Stimulated activated CD4-positive, alpha-beta T cell treated with anti-CD3 and anti-CD28 coated beads, Interleukin-12 subunit alpha, Interleukin-12 subunit beta, amount 100 ng/mL, for 24 hours (primary cell): ENCODE measurements at places on chromosomes 11 and 22.
A peak's percentile ranks its signal among the peaks of the same experiment; 100 is the strongest.

DNA sequence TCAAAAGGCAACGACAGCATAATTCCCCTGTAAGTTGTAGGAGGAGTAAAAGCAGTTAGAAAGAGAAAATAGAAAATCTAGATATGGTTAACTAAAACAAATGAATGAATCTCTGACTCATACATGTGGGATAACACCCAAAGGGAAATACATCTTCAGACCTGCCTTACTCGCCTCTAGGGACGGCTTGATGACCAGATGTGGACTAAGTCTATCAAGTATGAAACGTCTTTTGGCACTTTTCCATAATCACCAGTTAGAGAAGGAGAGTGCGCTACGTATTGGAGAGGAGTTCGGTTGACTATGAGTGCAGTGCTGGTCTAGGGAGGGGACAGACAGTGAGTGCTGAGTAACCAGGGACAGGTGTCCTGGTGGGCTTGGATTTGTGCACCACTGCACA lies 459.9 kb downstream of the OPCML start:
- no peak for DNase-seq

DNA sequence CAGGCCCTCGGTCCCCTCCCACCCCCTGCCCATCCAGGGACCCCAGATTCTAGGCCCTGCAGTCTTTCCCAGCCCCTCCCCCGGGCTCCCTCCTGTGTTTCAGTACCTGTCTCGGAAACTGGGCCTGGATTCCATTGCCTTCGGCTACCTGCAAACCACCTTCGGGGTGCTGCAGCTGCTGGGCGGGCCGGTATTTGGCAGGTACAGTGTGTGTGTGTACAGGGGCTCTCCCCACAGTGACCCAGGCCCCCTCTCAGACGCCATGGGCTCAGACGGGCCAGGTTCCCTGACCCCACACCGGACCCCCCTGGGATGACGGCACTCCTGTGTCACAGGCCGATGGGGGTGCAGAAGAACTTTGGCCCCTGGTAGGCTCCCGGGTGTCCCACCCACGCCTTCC lies 21.1 kb downstream of the PHLDA2 start:
- no peak for DNase-seq

DNA sequence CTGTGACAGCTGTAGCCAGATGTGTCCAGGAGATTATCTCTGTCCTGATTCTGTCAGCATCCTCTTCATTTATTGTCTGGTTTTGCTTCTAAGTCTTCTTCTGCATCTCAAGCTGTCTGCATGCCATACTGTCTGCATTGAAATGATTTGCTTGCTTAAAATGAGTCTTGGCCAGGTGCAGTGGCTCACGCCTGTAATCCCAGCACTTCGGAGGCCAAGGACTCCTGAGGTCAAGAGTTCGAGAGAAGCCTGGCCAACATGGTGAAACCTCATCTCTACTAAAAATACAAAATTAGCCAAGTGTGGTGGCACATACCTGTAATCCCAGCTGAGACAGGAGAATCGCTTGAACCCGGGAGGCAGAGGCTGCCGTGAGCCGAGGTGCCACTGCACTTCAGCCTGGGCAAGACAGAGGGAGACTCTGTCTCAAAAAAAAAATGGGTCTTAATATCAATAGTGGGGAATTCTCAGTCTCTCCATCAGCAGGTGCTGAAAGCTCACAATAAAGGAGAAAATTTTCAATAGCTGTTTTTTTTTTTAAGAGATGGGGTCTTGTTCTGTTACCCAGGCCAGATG lies 39.2 kb upstream of the AMPD3 start:
- DNase-seq = no peak

GRCh38 chr11:17724020-17724908 lies 4.9 kb downstream of the MYOD1 start:
- no peak for DNase-seq

GRCh38 chr11:14359501-14360031 lies 583 bp upstream of the RRAS2 start:
- DNase-seq = no peak

- peak; percentile 48 for DNase-seq
Observed at GRCh38 chr11:33722590-33723234, 13.5 kb downstream of the CD59 start.

DNA sequence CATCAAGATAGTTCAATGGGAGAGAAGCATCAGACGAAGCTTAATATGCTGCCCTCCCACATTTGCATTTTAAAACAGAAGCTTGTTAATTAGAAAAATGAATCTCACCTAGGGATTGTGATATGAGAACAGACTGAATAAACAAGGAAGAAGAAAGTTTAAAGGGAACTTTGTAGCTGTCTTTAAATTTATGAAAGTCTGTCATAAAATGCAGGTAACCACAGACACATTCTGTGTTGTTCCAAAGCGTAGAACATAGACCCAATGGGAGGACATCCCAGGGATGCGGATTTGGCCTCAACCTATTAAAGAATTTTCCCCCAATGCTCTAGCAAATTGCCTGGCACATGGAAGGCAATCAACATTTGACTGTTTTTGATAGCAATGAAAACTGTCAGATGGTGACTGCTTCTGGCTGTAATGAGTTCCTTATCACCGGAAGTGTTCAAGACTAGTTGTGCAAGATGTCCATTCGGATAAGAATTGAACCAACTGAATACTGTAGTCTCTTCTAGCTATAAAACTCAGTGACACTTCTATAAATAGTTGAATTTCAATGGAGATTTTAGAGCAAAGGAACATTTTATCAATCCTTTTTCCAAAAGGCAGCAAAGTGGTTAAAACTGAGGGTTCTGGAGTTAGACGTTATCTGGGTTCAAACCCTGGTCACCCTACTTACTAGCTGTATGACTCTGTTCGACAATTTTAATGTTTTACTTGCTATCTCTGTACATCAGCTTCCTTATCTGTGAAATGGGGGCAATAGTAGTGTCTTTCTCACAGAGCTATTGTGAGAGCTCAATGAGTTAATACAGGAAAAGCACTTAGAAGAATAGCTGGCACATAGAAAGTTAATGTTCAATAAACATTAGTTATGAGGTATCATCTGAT lies 64.9 kb downstream of the LIF start:
- no peak for DNase-seq

DNA sequence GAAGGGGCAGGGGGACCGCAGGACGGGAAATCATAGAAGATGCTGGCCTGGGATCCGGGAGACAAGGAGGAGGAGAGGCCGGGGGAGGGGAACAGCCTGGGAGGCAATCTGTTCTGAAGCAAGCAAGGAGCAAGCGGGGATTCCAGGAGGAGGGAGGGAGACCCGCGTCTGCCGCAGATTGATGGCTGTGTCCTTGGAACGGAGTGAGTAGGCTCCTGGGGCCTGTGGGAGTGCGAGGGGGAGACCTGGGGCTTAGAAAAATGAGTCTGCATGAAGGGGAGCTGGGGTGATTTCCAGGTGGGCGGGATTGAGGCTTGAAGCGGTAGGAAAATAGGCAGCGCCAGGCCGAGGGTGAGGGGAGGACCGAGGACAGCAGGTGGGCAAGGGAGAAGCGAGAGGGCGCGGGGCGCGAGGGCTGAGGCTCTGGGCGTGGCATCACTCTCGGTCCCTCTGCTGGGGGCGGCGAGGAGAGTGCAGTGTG lies 1.6 kb upstream of the LRRC55 start:
- no peak for DNase-seq

- no peak for DNase-seq
Observed at GRCh38 chr11:849951-850774, 7.5 kb downstream of the TSPAN4 start.

- DNase-seq = no peak
Observed at GRCh38 chr11:74338963-74339362, 27.5 kb upstream of the P4HA3 start.

GRCh38 chr11:1652771-1653540 lies 23.4 kb downstream of the KRTAP5-5 start:
- DNase-seq = peak; percentile 71

- peak; percentile 54 for DNase-seq
Observed at GRCh38 chr11:72812967-72813739, 1.1 kb upstream of the ATG16L2 start.

DNA sequence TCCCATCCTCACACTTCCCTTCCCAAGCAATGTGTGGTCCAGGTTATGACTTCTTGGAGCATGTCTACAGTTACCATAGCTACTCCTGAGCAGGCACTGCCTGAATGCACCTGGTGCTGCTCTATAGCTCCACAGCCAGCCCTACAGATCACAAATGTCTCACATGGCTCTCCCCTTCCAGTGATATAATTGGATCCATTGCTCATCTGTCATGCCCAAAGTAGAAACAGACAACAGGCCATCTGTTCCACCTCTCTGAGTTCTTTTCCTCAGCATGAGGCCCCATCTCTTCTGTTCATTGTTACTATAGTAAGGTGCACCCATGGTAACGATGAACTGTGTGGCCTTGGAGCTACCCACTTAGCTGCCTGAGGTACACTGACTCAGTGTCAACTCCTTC lies 320.3 kb upstream of the ZC3H12C start:
- DNase-seq = no peak

DNA sequence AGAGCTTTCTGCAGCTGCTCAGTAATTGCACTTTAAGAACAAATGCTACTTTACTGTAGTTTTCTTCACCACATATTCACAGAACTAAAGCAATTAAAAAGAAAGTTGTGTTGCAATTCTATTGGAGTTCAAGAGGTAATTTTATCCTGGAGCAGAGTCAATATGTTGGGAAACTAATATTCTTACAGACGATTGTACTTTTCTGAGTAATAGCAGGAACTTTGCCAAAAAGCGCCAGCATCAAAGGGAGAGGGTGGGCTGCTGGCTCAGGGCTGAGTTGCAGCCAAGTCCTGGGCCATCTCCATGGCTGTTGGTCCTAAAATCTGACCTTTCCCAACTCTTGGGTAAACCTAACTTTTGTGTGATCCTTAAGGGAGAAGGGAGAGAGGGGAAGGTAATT lies 73.6 kb upstream of the MYO18B start:
- DNase-seq = no peak

DNA sequence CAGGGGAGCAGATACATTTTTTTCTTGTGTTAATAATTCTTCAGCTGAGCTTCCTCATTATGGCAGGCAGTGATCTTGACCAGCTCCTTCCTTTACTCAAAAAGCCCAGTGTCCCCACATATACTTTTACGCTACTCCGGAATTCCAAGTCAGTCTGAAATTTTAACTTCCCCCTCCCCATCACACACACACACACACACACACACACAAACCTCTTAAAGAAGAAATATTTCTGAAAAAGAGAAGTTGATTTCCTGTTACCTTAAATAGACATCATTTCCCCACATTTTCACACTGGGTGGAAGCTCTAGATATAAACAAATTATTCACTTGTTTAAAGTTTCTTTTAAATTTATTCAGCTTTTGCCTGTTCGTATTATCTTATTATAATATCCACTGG lies 113.9 kb downstream of the DBX1 start:
- DNase-seq = no peak

- no peak for DNase-seq
Observed at GRCh38 chr11:6323291-6323905, 3.1 kb upstream of the CAVIN3 start.

GRCh38 chr11:2569321-2569721 lies 124.5 kb downstream of the KCNQ1 start:
- DNase-seq = no peak

DNA sequence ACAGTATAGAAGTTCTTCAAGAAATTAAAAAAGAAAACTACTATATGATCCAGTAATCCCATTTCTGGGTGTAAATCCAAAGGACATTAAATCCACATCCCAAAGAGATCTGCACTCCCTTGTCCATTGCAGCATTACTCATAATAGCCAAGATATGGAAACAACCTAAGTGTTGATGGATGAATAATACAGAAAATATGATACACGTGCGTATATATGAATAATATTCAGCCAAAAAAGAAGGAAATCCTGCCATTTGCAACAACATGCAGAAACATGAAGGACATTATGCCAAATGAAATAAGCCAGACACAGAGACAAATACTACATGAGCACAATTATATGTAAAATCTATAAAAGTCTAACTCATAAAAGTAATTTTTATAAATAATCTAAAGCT lies 306.3 kb upstream of the ANO3 start:
- DNase-seq = no peak

DNA sequence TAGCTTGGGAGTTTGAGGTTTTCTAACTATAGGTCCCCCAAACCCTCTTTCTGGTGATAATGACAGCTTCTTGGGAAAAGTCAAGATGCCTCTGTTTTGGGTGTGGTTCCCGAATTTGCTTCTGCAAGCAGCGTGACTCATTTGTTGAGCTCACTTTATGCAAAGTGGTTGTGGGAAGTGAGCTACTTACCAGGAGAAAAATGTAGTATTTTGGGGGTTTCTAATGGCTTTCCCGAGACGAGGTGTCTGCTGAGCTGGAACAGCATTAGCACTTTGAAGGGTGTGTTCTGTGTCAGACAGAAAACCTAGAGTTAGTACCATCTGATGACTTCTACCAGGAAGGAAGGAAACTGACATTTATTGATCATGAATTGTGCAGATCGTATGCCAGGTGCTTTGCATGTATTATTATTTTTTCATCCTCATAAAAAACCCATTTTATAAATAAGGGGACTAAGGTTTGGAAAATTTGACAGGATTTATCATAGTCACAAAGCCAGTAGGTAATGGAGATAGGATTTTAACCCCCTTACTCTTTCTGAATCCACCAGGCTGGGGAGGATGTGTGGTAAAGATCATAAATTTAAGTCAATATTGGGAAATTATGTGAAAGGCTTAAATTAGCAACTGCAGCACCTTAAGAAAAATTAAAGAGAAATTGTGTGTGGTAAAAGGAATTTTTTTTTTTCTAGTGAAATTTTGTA lies 108.8 kb upstream of the CD44 start:
- DNase-seq = no peak

DNA sequence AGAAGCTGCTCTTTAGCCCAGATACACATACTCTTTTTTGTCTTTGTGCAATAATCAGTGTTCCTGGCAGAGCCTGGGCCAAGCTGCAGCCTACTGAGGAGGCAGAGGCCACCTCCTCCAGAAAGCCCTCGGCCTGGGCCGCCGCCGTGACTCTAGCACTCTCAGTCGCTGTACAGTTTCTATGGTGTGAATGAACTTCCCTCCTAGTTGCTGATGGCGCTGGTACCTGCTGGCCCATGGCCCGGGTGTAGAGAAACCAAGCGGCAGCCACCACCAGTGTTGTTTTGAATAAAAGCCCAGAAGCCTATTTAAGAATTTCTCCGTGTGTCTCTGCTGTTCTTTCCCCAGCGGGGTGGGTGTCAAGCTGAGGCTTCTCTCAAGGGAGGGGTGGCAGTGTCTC lies 118.9 kb downstream of the CACNA1I start:
- DNase-seq = no peak

GRCh38 chr11:78586452-78587046 lies 11.9 kb upstream of the NARS2 start:
- DNase-seq = no peak

GRCh38 chr11:20388096-20389055 lies 860 bp downstream of the PRMT3 start:
- no peak for DNase-seq

- no peak for DNase-seq
Observed at GRCh38 chr11:47887910-47888569, 39.9 kb upstream of the NUP160 start.

GRCh38 chr11:72886619-72887018 lies 72.4 kb downstream of the ATG16L2 start:
- DNase-seq = no peak

DNA sequence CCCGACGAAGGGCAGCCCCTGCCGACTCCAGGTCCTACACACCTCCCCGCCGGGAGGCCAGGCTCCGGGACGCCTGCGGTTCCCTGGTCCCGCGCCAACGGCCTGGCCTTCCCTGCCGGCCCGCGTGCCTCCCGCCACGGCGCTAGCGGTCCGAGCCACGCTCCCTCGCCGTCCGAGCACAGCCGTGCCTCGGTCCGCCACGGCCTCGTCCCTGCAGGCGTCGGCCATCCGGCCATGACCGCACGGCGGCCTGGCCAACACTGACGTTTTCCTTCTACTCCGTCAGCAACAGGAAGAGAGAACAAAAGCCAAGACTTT lies 532 bp downstream of the EIF4G2 start:
- DNase-seq = no peak
